Activated CD4-positive, alpha-beta T cell treated with anti-CD3 and anti-CD28 coated beads, Interleukin-2, amount 10 ng/mL, durations not matched to agents 7 days and 5 days (primary cell): ENCODE measurements at places on chromosomes 12 and 14.
A peak's percentile ranks its signal among the peaks of the same experiment; 100 is the strongest.

GRCh38 chr12:49941556-49942511 is 8.7 kb upstream of the AQP2 start:
- no peak for DNase-seq

DNA sequence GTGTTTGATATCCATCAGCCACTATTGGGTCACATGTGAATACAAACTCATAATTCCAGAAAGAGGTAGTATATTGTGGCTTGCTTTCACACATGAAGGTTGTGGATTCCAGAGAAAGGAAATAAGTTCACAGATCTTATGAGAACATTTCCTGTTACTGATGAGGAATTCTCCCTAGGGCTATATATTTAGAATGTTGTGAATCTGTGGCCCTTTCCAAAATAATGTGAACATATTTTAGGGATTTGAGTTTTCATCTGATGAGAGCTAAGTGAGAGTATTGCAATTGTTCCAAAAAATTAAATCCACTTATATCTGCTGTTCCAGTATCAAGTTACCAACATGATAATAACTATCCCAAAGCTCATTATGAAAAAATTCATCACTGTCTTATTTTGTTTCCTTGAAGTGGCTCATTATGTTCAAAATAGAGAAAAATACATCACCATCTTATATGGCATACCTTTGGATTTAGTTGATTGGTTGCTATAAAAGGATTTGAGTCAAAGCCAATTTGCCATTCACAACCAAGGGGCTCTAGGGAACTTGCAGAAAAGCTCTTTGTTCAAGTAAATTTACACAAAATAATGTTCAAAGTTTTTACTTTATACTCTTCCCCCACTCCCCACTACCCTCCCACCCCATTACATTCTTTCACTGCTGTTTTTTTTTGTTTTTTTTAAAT is 76.3 kb downstream of the MYRFL start:
- no peak for DNase-seq

DNA sequence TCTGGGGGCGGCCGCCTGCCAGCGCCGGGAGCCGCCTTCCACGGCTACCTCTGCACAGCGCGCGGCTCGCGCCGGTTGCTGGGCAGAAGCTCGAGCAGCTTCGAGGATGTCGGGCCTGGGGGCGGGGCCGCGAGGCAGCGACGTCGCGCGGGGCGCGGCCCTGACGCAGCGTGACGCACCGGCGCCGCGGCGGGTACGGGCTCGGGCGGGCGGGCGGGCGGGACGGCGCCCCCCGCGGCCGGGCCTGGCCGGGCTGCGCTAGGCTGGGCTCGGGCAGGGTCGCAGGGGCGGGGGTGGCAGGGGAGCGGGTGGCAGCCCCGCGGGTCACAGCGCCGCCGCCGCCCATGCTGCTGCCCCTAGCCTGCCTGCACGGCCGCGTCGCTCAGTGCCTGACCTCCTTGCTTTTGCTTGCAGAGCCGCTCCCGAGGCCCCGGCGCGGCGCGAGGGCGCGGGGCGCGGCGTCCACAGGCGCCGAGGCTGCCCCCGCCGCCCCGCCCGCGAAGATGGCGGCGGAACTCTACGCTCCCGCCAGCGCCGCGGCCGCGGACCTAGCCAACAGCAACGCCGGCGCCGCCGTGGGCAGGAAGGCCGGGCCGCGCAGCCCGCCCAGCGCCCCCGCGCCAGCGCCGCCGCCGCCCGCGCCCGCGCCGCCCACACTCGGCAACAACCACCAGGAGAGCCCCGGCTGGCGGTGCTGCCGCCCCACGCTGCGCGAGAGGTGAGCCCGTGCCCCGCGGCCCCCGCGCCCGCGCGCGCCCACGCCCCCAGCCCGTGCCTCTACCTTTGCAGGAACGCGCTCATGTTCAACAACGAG is at the start of gene BTBD6:
Gene BTBD6 (plus strand): TSS at position 166 of the 814 bp plus-strand sequence. CDS start 179 bp downstream, at position 345.
- DNase-seq = peak; percentile 87

- no peak for DNase-seq
Measured at GRCh38 chr12:114406984-114407841, 1.3 kb upstream of the TBX5 start.

DNA sequence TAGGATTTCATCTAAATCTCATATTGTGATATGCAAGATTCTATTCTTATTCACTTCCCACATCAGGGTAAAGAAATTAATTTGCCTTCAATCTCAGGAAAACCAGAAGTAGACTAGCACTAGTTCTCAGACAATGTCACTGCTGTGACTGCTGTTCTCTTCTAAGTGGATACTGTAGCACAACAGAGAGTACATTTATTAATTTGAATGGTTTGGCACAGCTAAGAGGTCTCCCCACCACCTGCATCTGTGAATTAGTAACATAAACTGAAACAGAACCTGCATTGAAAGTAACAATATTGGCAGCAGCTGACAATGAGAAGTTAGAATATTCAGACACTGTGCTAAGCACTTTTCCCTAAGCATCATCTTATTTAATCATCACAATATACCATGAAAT is 253.1 kb downstream of the PDZRN4 start:
- DNase-seq = no peak

GRCh38 chr12:4819654-4820053 is 90.1 kb upstream of the KCNA1 start:
- DNase-seq = no peak

GRCh38 chr14:94717808-94718207 is 52.1 kb downstream of the GSC start:
- no peak for DNase-seq

GRCh38 chr12:87140262-87140661 is 884.1 kb upstream of the MGAT4C start:
- no peak for DNase-seq

DNA sequence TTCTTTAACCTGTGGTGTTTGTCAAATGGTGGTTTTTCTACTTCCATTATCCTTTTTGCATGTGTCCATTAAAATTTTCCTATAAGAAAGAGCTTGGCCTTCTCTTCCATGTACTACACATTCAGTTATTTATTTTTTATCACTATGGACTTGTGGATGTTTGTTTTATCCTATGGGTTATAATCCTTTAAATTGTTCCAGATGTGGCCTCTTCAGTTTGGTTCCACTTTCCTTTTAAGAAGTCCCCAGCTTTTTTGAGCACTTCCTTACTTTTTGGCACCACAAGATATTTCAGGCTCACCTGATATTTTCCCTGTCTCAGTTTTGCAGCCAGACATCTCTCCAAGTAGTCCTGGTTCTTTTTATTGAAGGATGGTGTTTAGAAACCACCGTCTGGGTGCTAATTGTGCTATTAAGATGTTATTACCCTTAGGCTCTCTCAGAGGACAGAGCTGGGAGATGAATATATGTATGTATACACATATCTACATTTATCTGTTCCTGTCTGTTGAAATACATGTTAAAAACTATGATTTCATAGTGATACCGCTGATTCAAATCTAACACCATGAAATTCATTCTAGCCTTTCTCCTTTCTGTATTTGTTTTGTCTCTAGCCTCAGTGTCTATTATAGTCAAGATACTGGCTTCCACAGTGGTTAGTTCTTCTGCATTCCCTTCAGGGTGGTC is 408.5 kb upstream of the RGS6 start:
- no peak for DNase-seq

DNA sequence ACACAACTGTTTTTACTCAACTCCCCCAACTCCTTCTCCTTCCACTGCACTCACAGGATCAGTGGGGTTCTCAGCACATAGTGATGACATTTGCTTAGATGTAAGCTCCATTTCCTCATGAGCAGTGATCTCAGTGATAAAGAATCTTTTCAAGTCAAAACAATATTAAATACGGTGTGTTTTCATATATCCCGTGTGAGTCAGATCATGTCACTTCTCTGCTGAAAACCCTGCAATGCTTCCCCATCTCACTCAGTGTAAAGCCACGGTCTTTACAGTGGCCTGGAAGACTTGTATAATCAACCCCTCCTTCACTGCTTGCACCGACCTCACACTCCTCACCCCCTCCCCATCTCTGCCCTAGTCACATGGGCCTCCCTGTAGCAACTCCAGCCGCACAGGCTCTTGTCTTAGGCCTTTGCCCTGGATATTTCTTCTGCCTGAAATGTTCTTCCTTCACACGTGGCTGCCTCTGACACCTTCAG is 149.7 kb upstream of the ARHGAP5 start:
- DNase-seq = no peak

GRCh38 chr14:101458741-101459550 is 102.3 kb upstream of the DIO3 start:
- DNase-seq = no peak

- no peak for DNase-seq
Measured at GRCh38 chr12:59874781-59875180, 279.0 kb downstream of the SLC16A7 start.

DNA sequence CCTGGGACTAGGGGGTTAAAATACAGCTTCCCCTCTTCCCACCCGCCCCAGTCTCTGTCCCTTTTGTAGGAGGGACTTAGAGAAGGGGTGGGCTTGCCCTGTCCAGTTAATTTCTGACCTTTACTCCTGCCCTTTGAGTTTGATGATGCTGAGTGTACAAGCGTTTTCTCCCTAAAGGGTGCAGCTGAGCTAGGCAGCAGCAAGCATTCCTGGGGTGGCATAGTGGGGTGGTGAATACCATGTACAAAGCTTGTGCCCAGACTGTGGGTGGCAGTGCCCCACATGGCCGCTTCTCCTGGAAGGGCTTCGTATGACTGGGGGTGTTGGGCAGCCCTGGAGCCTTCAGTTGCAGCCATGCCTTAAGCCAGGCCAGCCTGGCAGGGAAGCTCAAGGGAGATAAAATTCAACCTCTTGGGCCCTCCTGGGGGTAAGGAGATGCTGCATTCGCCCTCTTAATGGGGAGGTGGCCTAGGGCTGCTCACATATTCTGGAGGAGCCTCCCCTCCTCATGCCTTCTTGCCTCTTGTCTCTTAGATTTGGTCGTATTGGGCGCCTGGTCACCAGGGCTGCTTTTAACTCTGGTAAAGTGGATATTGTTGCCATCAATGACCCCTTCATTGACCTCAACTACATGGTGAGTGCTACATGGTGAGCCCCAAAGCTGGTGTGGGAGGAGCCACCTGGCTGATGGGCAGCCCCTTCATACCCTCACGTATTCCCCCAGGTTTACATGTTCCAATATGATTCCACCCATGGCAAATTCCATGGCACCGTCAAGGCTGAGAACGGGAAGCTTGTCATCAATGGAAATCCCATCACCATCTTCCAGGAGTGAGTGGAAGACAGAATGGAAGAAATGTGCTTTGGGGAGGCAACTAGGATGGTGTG is 1.9 kb downstream of the GAPDH start:
- DNase-seq = no peak

DNA sequence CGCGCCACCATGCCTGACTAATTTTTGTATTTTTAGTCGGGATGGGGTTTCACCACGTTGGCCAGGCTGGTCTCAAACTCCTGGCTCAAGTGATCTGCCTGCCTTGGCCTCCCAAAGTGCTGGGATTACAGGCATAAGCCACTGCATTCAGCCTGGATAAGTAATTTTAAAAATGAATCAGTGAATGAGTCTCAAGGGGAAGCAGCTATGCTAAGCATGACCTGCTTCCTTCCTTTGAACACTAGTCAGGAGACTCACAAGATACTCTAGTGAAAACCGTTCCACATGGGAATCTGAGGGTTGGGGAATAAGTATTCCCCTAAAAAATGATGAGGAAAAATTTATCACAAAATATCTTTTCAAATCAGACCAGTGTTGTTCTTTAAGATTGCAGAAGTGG is 10.7 kb upstream of the FAM234B start:
- DNase-seq = no peak

- no peak for DNase-seq
Measured at GRCh38 chr12:105481392-105482300, 151.2 kb downstream of the C12orf75 start.

GRCh38 chr12:131443019-131444000 is 267.6 kb upstream of the SFSWAP start:
- no peak for DNase-seq

DNA sequence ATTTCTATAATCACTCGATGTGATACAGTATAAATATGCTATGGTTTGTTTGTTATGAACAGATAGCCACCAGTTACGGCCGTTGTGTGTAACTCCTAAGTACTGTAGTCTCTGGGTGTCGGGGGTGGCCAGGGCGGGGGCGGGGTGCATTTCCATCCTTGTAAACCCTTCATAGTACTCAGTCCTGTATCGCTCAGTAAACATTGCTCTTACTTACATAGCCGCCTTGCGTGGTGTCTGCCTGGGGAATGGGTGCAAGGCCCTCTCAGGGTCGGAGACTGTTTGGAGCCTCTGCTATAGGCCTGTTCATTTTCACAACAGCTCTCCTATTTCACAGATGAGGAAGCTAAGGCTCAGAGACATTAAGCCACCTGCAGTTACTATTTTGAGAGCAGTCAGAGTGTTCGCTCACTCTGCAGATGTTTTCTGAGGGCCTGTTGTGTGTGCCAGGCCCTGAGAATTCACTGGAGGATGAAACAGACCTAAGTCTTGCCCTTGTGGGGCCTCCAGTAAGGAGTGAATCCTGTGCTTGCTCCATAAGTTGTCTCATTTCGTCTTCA is 42.5 kb downstream of the JDP2 start:
- DNase-seq = no peak

DNA sequence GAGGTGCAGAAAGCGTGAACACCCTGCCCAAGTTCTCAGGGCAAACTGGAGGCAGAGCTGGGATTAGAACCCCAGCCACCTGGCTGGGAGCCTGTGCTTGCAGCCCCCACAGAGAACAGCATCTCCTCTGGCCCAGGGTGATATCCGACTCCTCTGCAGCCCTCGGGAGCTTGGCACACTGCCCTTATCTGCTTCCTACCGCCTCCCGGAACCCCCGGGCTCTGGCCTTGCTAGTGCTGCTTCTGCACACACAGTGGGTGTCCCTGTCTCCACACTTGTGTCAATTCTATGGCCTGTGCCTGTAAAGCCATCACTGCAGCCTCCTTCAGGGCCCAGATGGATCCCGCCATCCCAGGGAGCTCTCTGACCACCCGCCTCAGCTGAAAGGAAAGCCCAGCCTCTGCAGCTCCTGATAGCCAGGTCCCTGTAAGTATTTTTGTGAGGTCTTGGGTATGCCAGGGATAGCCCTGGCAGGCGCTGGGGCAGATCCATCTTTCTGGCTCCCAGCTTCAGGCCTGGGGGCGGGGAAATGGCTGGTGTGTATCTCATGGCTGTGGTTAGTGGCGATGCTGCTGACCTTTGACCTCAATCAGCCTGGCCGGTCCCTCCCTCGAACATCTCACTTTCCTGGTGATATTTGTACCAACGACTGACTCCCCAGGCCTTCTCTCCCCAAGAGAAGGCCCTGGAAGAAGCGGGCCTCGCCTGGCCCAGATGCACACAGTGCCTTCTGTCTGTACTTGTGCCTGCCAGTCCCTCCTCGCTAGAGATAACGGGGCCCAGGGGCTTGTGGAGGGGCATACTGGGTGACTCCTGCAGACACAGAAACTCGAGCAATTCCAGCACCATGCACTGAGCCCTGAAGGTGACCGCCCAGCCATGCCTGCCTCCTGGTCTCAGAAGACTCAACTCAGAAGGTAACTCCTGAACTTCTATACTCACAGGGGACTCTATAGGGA is 183.8 kb downstream of the CALM1 start:
- no peak for DNase-seq

DNA sequence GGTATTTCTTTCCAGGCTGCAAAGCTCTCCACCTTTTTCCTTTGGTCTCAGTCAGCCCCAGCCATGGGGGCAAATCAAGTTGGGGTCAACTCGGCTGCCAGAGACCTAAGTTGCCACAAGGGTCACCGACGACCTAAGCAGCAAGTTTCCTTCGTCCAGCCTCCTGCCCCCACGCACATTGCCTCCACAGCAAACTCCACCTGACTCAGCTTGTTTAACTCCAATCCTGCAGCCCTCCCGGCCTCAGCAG is 767 bp upstream of the KCNMB4 start:
- DNase-seq = no peak
